Breast epithelium (tissue), 4 donors: ENCODE measurements at places on chromosomes 4 and X. TPM values are rescaled to one million over a fixed set of nuclear protein-coding genes. Genes with fewer than 3 reads are reported as not detected.

ACOX3 gene
- total RNA-seq = 47.9 TPM

HMGN5 gene
- total RNA-seq = 8.3 TPM

GJB1 gene
- total RNA-seq = not detected

TMPRSS11F gene
- total RNA-seq = not detected

RHOXF1 gene
- 1.9 TPM for total RNA-seq

CITED1 gene
- total RNA-seq = 0.32 TPM

DNA sequence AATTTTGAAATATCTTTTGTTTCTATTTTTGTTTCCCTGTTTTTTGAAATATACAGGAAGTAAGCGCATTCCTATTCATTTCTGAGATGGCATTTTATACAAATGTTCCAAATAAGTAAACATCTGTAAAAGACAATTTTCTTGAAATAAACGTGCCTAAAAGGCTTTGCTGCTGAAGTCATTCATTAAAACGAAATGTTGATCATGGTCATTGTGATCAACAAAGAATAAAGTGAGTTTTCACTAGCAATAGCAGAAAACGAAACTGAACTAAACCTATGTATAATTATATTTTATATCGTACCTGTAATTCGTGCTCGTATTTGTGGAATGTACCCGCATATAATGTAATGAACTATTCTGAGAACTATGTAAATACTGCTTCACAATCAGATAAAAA, 221.2 kb downstream of the MGST2 start:
- no peak for DNase-seq
- no peaks in the 10 kb centered on the region for H3K27me3 ChIP-seq
- H3K36me3 ChIP-seq = no peaks in the 10 kb centered on the region
- H3K4me3 ChIP-seq = peak overlapping the region; percentile 22
- peak overlapping the region; percentile 70 for H3K27ac ChIP-seq

GRCh38 chr4:184911310-184911709, 85.5 kb upstream of the ACSL1 start:
- no peaks in the 10 kb centered on the region for H3K27me3 ChIP-seq
- H3K27ac ChIP-seq = no peak overlapping the region
- no peak for DNase-seq
- H3K36me3 ChIP-seq = no peaks in the 10 kb centered on the region
- no peak overlapping the region for H3K4me3 ChIP-seq

DNA sequence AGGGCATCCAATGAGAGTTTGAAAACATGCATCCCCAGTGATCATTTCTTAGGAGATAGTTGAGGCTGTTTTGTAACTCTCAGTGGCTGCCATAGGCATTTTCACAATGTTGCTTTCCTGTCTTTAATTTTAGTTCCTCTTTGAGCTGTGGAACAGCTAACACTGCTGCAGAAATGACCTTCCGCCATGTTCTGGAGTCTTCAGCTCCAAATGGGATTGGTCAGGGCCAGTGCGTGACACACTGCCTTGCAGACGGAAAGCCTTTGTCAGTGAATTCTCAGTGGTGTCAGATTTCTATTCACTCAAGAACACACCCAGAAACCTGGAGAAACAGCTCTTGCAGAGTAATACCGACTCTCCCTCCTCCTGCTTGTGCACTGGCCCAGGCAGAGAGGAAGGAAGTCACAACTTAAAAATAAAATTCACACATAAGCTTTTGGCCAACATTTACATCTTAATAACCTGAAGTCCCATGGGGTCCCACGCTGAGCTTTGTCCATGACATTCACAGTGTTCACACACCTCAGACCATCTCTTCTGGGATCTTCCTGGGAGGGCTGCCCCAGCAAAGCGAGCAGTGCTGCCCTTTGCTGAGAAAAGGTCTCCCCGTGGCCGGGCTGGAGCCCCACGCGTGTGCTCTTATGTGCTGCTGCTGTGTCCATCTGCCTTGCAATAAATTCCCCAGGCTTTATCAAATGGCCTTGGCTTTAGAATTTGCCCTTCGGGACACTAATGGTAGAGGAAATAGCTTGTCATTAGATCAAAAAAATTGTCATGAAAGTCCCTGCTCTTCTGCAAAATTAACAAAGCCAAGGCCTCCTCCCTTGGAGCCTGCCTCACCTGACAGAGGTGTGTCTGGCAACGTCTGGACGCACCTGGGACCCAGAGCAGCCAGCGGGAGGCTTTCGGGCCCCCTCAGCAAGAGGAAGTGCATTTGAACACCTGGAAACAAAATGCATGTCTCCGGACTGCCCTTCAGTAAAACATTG, 126.8 kb downstream of the IRF2 start:
- H3K27me3 ChIP-seq = no peaks in the 10 kb centered on the region
- H3K4me1 ChIP-seq = no peaks in the 10 kb centered on the region
- no peaks in the 10 kb centered on the region for H3K36me3 ChIP-seq
- DNase-seq = no peak
- H3K4me3 ChIP-seq = no peak overlapping the region

DNA sequence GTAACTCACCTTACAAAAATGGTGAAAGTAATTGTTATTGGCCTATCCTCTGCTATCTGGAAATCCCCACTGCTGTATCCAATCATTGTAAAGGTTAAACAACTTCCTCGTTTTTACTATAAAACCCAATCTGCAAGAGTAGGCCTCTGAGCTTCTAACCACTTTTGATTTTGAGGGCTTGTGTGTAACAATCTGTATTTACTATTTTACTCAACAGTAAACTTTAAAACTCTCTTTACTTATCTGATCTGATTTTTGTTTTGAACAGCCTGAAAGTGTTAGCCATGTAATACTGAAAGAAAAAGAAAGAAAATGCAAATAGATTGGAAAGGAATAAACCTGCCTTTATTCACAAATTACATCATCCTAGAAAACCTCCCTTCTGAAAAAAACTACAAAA, 63.1 kb downstream of the SLC10A7 start:
- H3K4me3 ChIP-seq = no peak overlapping the region
- no peaks in the 10 kb centered on the region for H3K4me1 ChIP-seq
- no peak for DNase-seq
- H3K27me3 ChIP-seq = no peaks in the 10 kb centered on the region
- H3K27ac ChIP-seq = no peak overlapping the region

- no peaks in the 10 kb centered on the region for H3K36me3 ChIP-seq
- no peak for DNase-seq
- no peak overlapping the region for H3K27ac ChIP-seq
- no peak overlapping the region for H3K4me3 ChIP-seq
- no peaks in the 10 kb centered on the region for H3K27me3 ChIP-seq
These were observed 355.8 kb upstream of the BOD1L1 start for GRCh38 chr4:13983189-13983790.

DNA sequence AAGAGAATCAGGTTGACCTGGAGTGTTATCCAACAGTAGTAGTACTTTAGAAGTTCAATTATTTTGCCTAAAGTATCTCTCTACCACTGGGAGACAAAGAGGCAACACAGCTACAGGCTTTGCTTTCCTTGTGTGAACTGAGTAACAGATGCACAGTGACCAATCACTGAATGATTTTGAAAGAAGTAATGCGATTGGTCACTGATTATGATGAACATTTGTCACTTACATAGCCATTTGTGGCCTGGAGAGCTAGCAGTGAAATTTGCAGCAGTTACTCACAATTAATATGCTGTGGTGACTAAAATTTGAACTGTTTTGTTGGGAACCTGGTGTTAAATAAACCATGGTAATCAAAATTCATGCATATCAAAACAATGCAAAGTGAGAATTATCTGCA, 508.7 kb upstream of the DIPK2B start:
- H3K4me1 ChIP-seq = no peaks in the 10 kb centered on the region
- DNase-seq = no peak
- H3K27me3 ChIP-seq = no peaks in the 10 kb centered on the region
- no peaks in the 10 kb centered on the region for H3K36me3 ChIP-seq
- no peak overlapping the region for H3K4me3 ChIP-seq

GRCh38 chrX:137545711-137546651, 19.9 kb upstream of the ZIC3 start:
- H3K4me3 ChIP-seq = no peak overlapping the region
- H3K27ac ChIP-seq = no peak overlapping the region
- H3K4me1 ChIP-seq = no peaks in the 10 kb centered on the region
- peaks cover 81% of the 10 kb centered on the region for H3K27me3 ChIP-seq
- H3K36me3 ChIP-seq = no peaks in the 10 kb centered on the region

GRCh38 chrX:31384471-31384870, 312.6 kb upstream of the FTHL17 start:
- H3K27ac ChIP-seq = no peak overlapping the region
- no peaks in the 10 kb centered on the region for H3K36me3 ChIP-seq
- no peak overlapping the region for H3K4me3 ChIP-seq
- DNase-seq = no peak
- no peaks in the 10 kb centered on the region for H3K4me1 ChIP-seq
- no peaks in the 10 kb centered on the region for H3K27me3 ChIP-seq

DNA sequence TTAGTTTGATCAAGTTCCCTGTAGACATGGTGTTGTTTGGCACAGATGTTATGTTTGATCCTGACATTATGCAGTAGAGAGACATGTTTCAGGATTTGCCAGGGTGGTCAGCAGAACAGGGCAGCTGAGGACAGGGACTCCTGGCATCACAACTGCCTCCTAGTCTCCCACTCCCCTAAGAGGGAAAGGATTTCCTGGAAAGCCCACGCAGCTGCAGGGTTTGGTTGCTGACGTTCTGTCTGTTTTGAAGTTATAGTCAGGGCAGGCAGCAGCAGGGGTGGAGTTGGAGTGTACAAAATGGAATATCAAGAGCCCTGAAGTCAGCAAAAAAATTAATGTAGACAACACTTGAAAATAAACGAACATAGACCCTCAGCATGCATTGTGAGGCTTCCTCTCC, 125.4 kb downstream of the CPE start:
- H3K27me3 ChIP-seq = no peaks in the 10 kb centered on the region
- no peaks in the 10 kb centered on the region for H3K4me1 ChIP-seq
- peak overlapping the region; percentile 60 for H3K27ac ChIP-seq
- H3K36me3 ChIP-seq = no peaks in the 10 kb centered on the region
- DNase-seq = no peak

DNA sequence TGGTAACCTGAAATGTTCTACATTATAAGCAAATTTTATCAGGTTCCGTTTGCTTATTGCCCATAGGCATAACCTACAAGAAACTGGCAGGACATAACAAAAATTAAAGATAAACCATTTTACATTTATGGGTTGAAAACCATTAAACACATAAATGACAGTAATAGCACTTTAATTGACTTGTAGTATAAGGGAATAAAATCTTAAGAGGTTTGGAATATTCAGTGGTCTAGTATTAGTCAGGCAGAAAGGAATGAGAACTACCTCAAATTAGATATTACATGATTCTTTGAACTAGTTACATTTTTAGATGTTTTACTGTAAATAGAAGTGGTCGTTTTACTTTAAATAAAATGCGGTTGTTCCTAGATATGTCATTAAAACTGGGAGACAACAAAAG, 111.9 kb downstream of the ADAMTS3 start:
- H3K4me3 ChIP-seq = no peak overlapping the region
- H3K4me1 ChIP-seq = no peaks in the 10 kb centered on the region
- H3K36me3 ChIP-seq = no peaks in the 10 kb centered on the region
- no peaks in the 10 kb centered on the region for H3K27me3 ChIP-seq
- no peak overlapping the region for H3K27ac ChIP-seq
- no peak for DNase-seq

DNA sequence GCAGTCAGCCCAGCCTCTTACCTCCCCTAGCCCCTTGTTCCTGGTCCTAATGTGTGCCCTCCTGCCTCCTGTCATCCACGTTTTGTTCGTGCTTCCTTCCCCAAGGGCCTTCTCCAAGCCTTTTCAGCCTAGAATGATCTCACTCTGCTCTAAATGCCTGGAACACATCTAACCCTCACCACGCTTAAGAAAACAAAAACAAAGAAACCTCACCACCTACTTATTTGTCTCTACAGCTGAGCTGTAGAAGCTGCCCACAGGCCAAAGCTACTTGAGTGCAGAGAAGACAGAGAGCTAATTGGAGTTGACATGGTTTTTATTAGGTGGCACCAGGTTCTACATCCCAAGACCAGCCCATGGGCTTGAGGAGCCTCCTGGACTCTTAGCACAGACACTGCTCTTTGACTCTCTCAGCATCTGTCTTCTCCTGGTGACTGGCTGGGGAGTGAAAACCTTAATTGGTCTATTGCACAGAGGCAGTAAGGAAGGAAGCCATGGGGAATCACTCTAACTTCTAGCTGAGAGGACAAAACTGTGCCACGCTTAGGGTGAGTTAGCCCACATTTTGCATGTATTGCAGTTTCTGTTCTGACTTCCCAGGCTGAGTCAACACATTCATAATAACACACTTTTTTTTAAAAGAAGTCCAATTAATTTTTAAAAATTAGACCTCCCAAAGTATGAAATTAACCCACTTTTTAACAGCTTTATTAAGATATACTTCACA, 52.3 kb upstream of the PDK3 start:
- H3K27ac ChIP-seq = no peak overlapping the region
- no peaks in the 10 kb centered on the region for H3K27me3 ChIP-seq
- DNase-seq = no peak
- no peaks in the 10 kb centered on the region for H3K36me3 ChIP-seq
- H3K4me1 ChIP-seq = no peaks in the 10 kb centered on the region

- H3K4me3 ChIP-seq = no peak overlapping the region
- H3K36me3 ChIP-seq = no peaks in the 10 kb centered on the region
- DNase-seq = no peak
- no peak overlapping the region for H3K27ac ChIP-seq
- no peaks in the 10 kb centered on the region for H3K27me3 ChIP-seq
- H3K4me1 ChIP-seq = no peaks in the 10 kb centered on the region
These were observed 10.5 kb upstream of the MGST2 start for GRCh38 chr4:139655116-139655515.

- no peak overlapping the region for H3K4me3 ChIP-seq
- no peaks in the 10 kb centered on the region for H3K27me3 ChIP-seq
- no peaks in the 10 kb centered on the region for H3K36me3 ChIP-seq
- H3K27ac ChIP-seq = no peak overlapping the region
- no peak for DNase-seq
- H3K4me1 ChIP-seq = no peaks in the 10 kb centered on the region
These were observed 75.3 kb downstream of the TMEM144 start for GRCh38 chr4:158285429-158286216.

- DNase-seq = peak; percentile 72
- H3K4me1 ChIP-seq = no peaks in the 10 kb centered on the region
- H3K27me3 ChIP-seq = no peaks in the 10 kb centered on the region
- H3K4me3 ChIP-seq = peak overlapping the region; percentile 41
- H3K36me3 ChIP-seq = no peaks in the 10 kb centered on the region
These were observed 274 bp upstream of the ERVMER34-1 start for GRCh38 chr4:52751487-52751911.
